Activated CD8-positive, alpha-beta memory T cell treated with anti-CD3 and anti-CD28 coated beads, Interleukin-2, amount 10 ng/mL, durations not matched to agents 7 days and 5 days (primary cell): ENCODE measurements at places on chromosomes 13 and 19. TPM values are rescaled to one million over a fixed set of nuclear protein-coding genes. Genes with fewer than 3 reads are reported as not detected.

DNA sequence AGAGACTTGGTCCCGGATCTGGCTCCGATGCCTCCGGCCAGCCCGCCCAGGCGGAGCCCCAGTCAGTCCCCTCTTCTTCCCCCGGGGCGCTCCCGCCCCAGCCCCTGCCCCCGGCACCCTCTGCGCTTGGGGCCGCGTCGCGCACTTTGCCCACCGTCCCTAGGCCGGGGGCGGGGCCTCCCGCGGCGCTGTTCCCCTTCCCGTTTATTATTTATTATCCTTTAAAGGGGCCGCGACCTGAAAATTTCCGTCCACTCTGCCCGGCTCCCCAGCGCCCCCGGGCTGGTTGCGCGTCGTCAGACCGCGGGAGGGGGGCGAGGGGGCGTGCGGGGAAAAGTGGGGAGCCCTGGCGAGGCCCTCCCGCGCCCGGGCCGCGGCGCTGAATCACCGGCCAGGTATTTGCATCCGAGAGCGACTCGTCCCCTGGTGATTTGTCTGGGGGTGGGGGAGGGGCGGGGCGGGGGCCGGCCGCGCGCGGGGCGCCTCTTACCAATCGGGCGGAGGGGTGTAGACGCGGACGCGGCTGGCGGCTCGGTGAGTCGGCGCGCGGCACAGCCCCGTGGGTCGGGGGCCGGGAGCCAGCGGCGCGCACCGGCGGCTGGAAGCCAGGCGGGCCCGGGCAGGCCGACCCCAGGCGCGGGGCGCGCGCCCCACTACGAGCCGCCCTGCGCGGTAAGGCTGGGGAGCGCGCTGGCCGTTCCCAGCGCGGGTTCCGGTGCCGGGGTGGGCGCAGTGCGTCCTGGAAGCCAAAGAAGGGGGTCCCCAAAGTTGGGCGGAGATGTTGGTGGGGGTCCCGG, at the start of gene ARID3A:
TSS of gene ARID3A (plus strand) at position 510 of the 797 bp plus-strand sequence. CDS start 3,494 bp downstream, outside the sequence.
- H3K4me1 ChIP-seq: peaks cover 17% of the 10 kb centered on the region
- H3K27me3 ChIP-seq: no peaks in the 10 kb centered on the region
- DNase-seq: peak; percentile 82
- H3K27ac ChIP-seq: peak within 1 kb of the TSS; percentile 75

DNA sequence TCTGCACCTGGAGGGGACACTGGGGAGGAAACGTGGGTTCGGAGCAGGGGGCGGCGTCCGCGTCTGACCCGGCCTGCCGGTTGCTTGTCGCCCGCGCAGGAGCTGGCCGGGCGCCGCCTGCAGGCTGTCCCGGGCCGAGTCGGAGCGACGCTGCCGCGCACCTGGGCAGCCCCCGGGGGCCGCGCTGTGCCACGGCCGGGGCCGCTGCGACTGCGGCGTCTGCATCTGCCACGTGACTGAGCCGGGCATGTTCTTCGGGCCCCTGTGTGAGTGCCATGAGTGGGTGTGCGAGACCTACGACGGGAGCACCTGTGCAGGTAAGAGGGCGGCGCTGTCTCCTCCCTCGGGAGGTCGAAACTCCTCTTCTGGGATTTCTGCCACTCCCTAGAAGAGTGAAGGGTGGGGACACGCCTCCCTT, 1.3 kb downstream of the ITGBL1 start:
- peaks cover 4% of the 10 kb centered on the region for H3K4me1 ChIP-seq
- H3K36me3 ChIP-seq: no peaks in the 10 kb centered on the region
- H3K27ac ChIP-seq: no peak overlapping the region
- peak overlapping the region; percentile 43 for H3K4me3 ChIP-seq

DNA sequence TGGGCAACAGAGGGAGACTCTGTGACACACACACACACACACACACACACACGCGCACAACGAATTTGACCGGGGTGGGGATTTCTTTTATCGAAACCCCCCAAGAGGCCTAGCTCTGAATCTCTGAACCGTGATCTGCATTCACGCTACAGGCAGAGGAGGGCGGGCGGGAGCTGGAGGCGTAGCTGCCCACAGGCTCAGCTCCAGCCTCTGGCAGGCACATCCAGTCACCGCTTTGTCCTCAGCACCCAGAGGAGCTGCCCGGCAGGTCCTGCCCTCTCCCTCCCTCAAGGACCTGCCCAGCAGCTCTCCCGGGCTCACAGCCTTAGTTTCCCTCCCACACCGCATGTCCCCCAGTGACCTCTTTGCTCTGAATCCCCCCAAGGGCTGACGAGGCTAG, 20.0 kb downstream of the CILP2 start:
- no peak for DNase-seq
- peaks cover 5% of the 10 kb centered on the region for H3K36me3 ChIP-seq
- H3K27ac ChIP-seq: no peak overlapping the region

WDR88 gene
- total RNA-seq: not detected

ZNF91 gene
- 35.7 TPM for total RNA-seq

GRCh38 chr19:16125737-16126495, 14.2 kb downstream of the RAB8A start:
- DNase-seq: no peak
- peaks cover 75% of the 10 kb centered on the region for H3K36me3 ChIP-seq
- H3K27ac ChIP-seq: no peak overlapping the region

COG6 gene
- 26.4 TPM for total RNA-seq

- H3K36me3 ChIP-seq: peaks cover 37% of the 10 kb centered on the region
- no peaks in the 10 kb centered on the region for H3K27me3 ChIP-seq
- H3K4me3 ChIP-seq: peak overlapping the region; percentile 98
- peaks cover 28% of the 10 kb centered on the region for H3K4me1 ChIP-seq
- no peak for DNase-seq
Measured at GRCh38 chr19:1253514-1254080, 5.2 kb downstream of the MIDN start.

ZGLP1 gene
- 0.93 TPM for total RNA-seq

GRCh38 chr13:78764665-78765064, 105.7 kb upstream of the OBI1 start:
- no peak overlapping the region for H3K27ac ChIP-seq
- no peaks in the 10 kb centered on the region for H3K36me3 ChIP-seq
- H3K4me3 ChIP-seq: no peak overlapping the region
- DNase-seq: no peak
- H3K4me1 ChIP-seq: no peaks in the 10 kb centered on the region
- peaks cover 5% of the 10 kb centered on the region for H3K27me3 ChIP-seq

DNA sequence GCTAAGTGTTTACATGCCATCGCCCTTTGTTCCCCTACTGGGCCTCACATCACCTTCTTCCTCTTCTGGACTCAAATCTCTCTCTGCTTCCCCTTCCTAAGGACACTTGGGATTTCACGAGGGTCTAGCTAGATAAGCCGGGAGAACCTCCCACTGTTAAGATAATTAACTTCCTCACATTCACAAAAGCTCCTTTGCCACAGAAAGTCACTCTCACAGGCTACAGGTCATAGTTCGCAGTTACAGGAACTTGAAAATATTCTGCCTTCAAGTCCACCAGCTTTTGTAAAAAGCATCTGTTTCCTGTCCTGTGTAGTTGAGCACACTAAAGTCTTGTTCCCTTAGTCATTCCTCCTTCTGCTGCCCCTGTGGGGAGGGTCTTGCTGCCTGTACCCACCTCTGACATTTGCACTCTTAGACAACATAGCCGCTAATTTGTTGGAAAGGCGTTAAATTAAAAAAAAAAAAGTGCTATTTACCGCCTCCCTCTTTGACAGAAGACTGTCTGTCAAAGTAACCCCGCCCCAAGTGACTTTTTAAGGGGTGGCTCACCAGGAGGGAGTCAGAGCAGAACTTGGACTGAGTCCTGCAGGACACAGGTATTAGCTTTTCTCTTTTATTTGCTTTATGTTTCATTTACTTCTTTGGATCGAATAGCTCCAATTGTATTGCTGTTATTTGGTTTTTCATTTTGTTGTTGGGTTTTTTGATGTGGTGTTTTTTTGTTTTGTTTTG, 26.8 kb upstream of the CEACAM21 start:
- H3K27ac ChIP-seq: peak overlapping the region; percentile 99
- peak overlapping the region; percentile 98 for H3K4me3 ChIP-seq
- peak; percentile 93 for DNase-seq
- peaks cover 45% of the 10 kb centered on the region for H3K36me3 ChIP-seq
- no peaks in the 10 kb centered on the region for H3K27me3 ChIP-seq

DACH1 gene
- total RNA-seq: not detected

DNA sequence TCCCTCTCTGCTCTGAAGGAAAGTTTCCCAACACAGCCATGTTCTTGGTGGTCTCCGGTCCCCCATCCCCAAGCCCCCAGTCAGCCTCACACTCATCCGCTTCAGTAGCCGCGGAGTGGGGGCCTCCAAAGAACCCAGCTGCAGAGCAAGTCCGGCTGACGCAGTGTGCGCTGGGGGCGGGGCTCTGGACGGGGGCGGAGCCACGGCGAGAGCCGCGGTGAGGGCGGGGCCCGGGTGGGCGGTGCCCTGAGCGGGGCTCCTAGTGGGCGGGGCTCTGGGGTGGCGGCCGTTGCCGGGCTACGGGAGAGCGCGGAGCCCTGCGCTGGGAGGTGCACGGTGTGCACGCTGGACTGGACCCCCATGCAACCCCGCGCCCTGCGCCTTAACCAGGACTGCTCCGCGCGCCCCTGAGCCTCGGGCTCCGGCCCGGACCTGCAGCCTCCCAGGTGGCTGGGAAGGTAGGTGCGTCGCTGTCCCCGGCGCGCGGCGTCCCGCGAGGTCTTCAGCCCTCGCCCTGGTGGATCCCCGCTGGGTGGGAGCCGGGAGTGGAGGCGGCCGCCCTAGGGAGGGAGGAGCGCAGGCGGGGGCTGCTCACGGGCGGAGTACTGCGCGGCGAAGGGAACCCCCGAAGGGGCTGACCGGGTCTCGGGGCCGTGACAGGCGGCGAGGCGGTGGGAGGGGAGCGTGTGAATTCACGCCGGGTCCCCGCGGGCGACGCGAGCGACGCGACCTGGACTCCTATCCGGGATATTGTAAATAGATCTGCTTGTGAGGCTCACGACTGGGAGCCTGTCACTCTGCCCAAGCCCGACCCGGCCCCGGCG, 9.1 kb downstream of the TNFRSF19 start:
- peaks cover 67% of the 10 kb centered on the region for H3K27me3 ChIP-seq
- peak overlapping the region; percentile 71 for H3K4me3 ChIP-seq
- peak; percentile 92 for DNase-seq
- no peaks in the 10 kb centered on the region for H3K36me3 ChIP-seq
- peaks cover 15% of the 10 kb centered on the region for H3K4me1 ChIP-seq

FFAR1 gene
- total RNA-seq: not detected

DNA sequence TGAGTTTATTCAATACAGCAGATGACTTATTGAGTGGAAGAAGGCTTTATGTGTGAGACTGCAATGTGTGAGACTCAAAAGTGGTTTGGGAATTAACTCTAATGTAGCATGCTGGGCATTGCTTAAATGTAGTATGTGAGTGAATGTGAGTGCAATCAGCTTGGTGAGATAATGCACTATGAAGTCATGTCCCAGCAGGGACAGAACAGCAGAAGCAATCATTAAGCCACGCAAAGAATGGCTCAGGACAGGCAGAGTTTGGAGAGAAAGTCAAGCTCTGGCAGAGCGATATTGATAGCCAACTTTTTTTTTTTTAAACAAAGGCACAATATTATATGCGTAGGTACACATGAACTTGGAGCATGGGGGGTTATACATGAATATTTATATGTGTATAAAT, 597.7 kb downstream of the GPC6 start:
- DNase-seq: no peak
- H3K4me3 ChIP-seq: no peak overlapping the region
- H3K27me3 ChIP-seq: peaks cover 6% of the 10 kb centered on the region
- no peak overlapping the region for H3K27ac ChIP-seq
- no peaks in the 10 kb centered on the region for H3K36me3 ChIP-seq

DNA sequence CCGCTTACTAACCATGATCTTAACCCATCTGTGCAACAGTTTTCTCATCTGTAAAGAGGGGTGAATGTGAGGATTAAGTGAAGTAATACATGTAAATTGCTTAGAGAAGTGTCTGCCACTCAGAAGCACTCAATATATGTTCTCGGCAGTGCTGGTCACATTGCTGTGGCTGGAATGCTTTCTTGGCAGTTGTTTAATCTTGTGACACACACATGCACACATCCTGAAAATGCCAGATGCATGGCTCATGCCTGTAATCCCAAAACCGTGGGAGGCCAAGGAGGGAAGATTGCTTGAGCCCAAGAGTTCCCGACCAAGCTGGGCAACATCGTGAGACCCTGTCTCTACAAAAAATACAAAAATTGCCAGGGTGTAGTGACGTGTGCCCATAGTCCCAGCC, 4.9 kb upstream of the DMKN start:
- no peak overlapping the region for H3K27ac ChIP-seq
- H3K36me3 ChIP-seq: no peaks in the 10 kb centered on the region
- peaks cover 8% of the 10 kb centered on the region for H3K27me3 ChIP-seq
- H3K4me1 ChIP-seq: no peaks in the 10 kb centered on the region
- no peak for DNase-seq

ZNF575 gene
- 3.7 TPM for total RNA-seq

ZNF223 gene
- 0.19 TPM for total RNA-seq

GRCh38 chr19:387777-388176, 21.2 kb downstream of the C2CD4C start:
- peaks cover 42% of the 10 kb centered on the region for H3K27me3 ChIP-seq
- no peak overlapping the region for H3K4me3 ChIP-seq
- peaks cover 6% of the 10 kb centered on the region for H3K4me1 ChIP-seq

DNA sequence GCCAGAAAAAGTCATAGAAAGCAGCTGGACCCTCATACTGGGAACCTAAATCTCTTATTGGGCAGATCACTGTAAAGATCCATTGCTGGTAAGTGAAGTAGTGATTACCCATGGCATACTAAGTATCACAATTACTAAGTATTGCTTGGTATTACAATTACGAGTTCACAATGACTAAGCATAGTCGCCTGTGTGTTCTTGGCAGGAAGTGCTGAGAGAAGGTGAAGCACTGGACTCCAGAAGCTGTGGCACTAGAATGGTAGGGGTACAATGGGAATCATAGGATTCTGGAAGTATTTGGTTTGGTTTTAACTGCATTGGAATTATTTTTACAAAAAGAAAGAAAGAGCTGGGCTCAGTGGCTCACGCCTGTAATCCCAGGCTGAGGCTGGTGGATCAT, 20.3 kb downstream of the LGALS16 start:
- H3K4me1 ChIP-seq: peaks cover 68% of the 10 kb centered on the region
- peaks cover 12% of the 10 kb centered on the region for H3K27me3 ChIP-seq
- H3K36me3 ChIP-seq: no peaks in the 10 kb centered on the region
- H3K4me3 ChIP-seq: no peak overlapping the region

VMAC gene
- total RNA-seq: 7.0 TPM

GRCh38 chr19:53826876-53827275, 2.8 kb upstream of the NLRP12 start:
- H3K27me3 ChIP-seq: peaks cover 28% of the 10 kb centered on the region
- peaks cover 5% of the 10 kb centered on the region for H3K4me1 ChIP-seq
- no peaks in the 10 kb centered on the region for H3K36me3 ChIP-seq
- no peak overlapping the region for H3K4me3 ChIP-seq

PBX4 gene
- 62.3 TPM for total RNA-seq

- H3K36me3 ChIP-seq: no peaks in the 10 kb centered on the region
- DNase-seq: no peak
- peaks cover 13% of the 10 kb centered on the region for H3K27me3 ChIP-seq
- no peak overlapping the region for H3K27ac ChIP-seq
- peaks cover 10% of the 10 kb centered on the region for H3K4me1 ChIP-seq
- H3K4me3 ChIP-seq: no peak overlapping the region
Measured at GRCh38 chr13:51848674-51849073, 3.7 kb upstream of the TMEM272 start.

LPAR6 gene
- 32.0 TPM for total RNA-seq

NCR1 gene
- 0.80 TPM for total RNA-seq

LIN37 gene
- 8.9 TPM for total RNA-seq

ATP8B3 gene
- 21.8 TPM for total RNA-seq

CTXN1 gene
- 0.23 TPM for total RNA-seq
